Pons (tissue), 1 donor: ENCODE measurements at places on chromosomes 6 and 20.

GRCh38 chr6:143264986-143265764, 185.3 kb downstream of the ADAT2 start:
- no peak for DNase-seq

- DNase-seq, result no peak
These were observed 11.1 kb downstream of the CRISP1 start for GRCh38 chr6:49855221-49855620.

DNA sequence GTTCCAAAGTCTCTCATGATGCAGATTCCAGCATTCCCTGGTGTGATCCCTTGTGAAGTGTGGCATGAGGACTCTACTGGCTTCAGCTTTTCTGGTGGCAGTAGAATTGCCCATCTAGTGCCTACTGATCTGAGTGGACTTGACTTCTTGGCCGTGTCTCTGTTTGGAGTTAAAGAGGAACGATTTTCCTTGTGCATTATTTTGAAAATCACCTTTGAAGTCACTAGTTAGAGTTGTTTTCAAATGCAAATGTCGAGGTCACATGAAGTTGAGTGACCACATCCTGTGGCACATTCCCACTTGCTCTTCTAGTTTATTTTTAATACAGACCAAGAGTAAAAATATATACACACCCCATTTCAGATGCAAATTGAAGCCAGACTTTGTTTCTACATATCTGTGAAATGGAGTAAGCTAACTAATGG, 270.7 kb upstream of the TAB2 start:
- no peak for DNase-seq

- no peak for DNase-seq
These were observed at the start of gene CRYBG1 for GRCh38 chr6:106360410-106360988. CRYBG1 (plus strand) TSS chr6:106360717; CDS start chr6:106360909, 192 bp downstream.

- no peak for DNase-seq
These were observed 396.9 kb upstream of the ADGRB3 start for GRCh38 chr6:68238097-68238601.

DNA sequence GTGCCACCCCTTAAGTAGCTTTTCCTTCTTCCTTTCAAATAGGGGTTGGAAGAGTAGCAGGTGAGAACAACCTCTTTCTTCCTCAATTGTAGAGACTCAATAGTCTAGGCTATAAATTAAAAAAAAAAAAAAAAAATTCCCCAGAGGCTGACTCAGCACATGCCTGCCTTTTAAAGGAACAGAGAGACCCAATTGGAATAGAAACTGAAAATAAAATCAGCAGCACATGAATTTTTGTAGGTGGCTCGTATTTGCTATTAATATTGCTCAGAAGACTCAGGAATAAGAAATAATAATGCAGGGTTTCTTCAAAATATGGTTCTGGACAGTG, 19.3 kb downstream of the TOP1 start:
- DNase-seq, result no peak

DNA sequence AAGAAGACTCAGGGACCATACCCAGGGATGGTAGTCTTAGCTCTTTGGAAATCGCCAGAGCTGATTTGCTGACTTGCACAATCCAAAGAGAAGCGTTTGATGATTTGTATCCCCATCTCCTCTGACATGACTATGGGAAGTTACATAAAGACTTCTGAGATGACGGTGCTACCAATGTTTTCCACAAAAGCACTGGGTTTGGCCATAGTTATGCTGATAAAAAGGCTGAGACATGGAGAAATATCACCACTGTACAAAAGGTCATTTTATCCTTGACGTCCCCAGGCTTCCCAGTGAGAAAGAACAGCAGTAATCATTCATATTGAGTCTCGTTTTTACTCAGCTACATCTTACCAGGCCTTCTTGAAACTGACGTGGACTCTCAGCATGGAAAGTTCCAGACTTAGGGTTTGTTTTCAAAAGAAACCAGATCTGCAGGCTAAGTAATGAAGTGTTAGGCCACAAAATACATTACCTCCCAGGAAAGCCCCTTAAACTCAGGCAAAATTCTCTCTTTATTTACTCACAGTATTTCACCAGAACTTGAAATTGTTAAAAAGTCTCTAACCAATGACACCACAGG, 370.3 kb upstream of the JARID2 start:
- DNase-seq, result no peak

DNA sequence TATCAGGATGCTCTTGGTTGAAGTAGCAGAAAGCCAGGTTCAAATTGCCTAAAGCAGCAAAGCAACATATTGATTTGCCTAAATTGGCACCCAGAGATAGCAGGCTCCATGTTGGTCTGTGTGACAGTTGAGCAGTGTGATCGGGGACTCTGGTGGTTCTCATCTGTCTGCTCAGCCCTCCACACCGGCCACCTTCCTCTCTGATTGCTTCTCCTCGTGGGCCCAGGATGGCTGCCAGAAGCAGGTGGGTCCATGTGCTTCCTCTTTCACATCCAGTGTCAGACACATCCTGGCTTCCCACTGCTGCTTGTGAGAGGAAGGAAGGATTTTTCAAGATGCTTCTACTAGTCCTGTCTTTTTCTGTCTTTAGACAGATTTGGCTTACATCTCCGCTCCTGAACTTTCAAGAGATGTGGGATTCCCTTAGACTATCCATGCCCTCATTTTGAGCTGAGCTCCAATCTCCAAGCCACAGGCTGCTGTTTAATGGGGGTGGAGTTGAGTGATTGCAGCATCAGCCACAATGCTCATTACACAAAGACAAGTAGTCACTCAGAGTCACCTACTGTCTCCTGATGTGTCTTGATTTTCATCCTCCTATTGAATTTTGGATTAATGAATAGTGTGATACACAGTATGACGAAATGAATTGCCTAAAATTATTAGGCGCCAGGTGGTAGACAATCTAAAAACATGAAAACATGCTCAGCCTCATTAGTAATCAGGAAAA, 122.2 kb downstream of the ZDHHC14 start:
- DNase-seq, result no peak

- no peak for DNase-seq
These were observed at the start of gene GLP1R for GRCh38 chr6:39048481-39049399. GLP1R (plus strand) TSS chr6:39048781; CDS start chr6:39048841, 60 bp downstream.

DNA sequence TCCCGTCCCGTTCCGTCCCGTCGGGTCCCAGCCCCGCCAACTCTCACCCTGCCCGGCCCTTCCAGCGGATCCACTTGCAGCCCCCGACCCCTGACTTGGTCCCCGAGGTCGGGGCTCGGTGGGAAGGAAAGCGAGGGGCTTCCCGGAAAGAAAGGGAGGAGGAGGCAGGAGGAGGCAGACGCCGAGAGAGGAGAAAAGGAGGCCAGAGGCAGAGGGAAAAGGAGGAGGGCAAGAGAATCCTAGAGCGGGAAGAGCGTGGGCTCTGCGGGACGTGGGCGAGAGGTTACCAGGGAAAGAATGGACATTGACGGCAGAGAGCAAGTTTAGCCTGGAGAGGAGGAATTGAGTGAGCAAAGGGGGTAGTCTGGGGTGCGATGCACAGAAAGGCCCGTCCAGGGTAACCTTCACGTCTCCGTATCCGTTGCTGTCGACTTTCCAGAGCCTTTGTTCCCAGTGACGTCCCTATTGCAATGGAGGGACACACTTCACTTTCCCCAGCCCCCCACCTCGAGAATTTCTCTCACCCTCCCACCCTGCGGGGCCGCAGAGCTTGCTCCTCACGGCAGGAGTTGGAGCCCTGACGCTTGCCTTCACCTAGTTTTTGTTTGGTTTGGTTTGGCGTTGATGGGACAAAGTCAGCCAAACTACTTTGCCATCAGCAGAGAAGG, 477 bp upstream of the MOXD1 start:
- no peak for DNase-seq

DNA sequence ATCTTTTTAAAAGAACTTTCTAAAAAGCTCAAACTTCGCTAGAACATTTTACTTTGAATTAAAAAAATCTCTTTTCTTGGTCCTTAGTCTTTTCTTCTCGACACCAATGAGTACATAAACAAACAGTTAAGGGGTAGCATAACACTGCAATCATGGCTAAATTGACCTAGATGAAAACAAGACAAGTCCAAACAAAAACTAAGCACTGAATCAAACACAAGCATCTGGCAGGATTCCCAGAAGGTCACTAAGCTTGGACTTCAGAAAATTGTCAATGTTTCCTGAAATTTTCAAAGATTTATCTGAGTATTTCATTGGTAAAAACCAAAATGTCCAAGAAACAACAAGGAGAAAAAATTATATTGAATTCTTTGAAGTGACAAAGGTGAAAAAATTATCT, 5.0 kb downstream of the COL21A1 start:
- peak; percentile 54 for DNase-seq

GRCh38 chr6:128516514-128516898, 3.9 kb downstream of the PTPRK start:
- DNase-seq, result peak; percentile 91

DNA sequence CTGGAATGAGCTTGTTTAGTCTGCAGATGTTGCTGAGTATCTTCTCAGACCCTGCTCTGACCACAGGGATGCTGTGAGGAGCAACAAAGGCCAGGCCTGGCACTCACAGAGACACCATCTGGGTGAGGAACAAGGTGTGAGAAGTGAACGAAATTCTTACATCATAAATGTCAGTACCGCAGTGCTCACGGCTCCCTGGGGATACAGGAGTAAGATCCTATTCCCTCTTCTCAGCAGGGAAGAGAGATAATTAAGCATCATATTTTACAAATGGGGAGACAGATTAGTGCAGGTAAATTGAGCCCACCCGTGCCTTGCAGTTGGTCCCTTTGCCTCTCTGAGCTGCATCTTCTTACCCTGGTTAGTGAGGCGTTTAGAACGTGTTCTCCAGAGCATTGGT, 106.2 kb downstream of the DTD1 start:
- DNase-seq, result no peak

- no peak for DNase-seq
These were observed 37.5 kb downstream of the SNAI1 start for GRCh38 chr20:50020288-50020687.

DNA sequence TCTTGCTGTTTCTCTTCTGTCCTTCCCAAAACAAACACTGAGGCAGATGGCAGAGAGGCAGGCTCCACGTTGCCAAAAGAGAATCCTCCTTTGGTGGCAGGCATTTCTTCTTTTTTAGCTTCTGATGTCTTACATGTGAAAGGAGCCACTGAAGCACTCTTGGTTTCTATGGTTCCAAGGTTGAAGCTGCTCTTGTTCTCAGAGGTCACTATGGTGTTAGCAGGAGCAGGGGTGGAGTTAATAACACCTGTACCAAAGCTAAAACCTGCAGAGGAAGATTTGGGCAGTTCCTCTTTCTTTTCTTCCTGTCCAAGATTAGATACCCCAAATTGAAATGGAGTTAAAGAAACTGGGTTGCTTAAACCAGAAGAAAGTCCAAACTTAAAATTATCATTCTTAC, 28.8 kb downstream of the FAM8A1 start:
- peak; percentile 7 for DNase-seq

DNA sequence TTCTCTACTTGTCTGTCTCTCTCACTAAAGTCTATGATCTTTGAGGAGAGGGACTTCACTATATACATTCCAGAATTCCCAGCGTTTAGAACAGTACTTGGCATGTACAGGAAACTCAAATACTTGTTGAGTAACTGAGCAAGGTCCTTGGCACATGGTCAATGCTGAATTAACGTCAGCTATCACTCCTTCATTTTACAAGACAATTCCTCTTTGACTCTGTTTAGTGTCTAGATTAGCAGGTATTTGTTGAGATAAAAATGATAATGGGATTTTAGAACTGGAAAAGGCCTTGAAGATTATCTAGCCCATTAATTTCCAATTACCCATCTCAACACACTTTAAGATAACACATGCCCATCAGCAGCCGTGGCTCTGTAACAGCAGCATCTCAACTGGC, 6.6 kb upstream of the GUCA1B start:
- DNase-seq, result no peak

DNA sequence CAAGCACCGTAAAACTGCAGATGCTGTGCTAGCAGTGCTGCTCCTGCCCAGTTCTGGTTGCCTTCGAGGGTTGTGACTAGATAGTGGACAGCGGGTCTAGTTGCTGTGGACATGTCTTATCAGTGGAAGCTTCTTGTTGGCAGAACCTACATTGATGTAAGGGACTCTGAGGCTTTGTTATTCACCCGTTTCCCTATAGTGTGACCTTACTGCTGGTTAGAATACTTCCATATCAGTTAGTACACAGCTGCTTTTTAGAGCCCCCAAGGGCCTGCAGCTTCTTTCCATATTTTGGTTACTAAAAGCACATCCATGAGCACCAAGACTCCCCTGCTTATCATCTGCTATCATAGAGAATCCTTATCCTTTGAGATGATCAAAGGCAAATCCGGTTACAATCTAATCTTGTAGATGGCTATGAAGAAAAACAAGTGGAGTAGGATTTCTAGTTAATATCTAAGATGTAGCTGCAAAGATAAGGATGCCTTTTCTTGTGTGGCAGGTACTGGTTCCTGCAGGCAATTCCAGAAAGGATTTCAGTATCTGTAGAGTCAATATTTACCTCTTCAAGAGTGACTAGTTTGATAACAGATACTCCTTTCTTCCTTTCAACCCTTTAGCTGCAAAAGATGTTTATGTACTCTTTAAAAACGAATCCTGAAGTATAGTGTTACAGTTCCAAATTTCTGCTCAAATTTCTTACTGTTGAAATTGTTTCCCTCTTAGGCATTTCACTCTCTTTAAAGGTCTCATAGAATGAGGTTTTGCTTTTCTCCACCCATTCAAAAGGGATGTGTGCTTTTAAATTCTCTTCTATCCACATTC, 163.6 kb downstream of the JARID2 start:
- no peak for DNase-seq

DNA sequence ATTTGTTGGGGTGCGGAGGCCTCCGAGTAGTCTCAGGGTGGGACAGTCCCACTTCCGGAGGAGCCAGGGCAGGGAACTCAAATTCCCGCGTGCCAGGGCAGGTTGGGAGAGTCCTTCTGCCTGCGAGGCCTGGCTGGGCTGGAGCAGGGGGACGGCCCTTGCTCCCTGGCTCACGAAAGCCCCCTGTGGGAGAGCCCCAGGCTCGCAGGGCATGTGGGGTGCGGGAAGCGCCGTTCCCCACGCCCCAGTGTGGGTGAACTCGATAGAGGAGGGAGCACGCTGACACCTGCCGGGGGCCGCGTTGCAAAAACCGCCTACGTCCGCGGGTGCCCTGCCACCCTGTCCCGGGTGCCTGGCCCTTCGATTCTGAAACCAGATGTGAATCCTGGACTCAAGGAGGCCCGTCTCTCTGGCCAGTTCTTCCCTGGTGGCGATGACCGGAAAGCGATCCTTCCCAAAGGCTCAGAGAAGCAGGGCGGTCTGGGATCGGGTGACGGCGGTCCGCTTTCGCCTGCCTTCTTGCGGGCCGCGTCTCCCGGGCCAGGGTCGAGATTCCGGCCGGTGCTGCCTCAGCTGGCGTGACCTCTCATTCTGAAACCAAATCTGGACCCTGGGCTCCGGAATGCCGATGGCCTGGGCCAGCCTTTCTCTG, 1846.5 kb upstream of the DEFB115 start:
- DNase-seq, result no peak

GRCh38 chr20:33516882-33517281, 27.0 kb downstream of the CBFA2T2 start:
- DNase-seq, result peak; percentile 17

DNA sequence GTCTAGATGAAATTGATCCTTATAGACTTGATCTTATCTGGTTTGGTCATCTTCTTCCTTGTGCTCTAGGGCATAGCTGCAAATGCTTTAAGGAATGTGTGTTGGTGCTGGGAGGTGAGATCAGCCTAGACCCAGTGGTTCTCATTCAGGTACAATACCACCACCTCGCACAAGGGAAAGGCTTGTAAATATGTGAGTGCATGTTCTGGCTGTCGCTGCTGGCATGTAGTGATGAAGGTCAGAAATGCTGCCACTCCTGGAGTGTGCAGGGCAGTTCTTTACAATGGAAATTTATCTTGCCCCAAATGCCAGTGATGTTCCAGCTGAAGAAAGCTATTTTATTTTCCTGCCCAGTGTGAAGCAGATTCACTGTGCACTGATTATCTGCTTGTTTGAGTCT, 900.9 kb downstream of the QKI start:
- DNase-seq, result no peak

GRCh38 chr6:53939830-53940229, 145.0 kb downstream of the LRRC1 start:
- DNase-seq, result no peak

GRCh38 chr6:54156650-54157250, 45.5 kb downstream of the MLIP start:
- DNase-seq, result no peak
